ENCODE measurements at places on chromosomes 16 and 17.
A peak's percentile ranks its signal among the peaks of the same experiment; 100 is the strongest.

- DNase-seq = no peak
These were observed 1.4 kb downstream of the FMNL1 start for GRCh38 chr17:45222996-45223538.

- DNase-seq = no peak
These were observed 806.2 kb upstream of the EEF2KMT start for GRCh38 chr16:5903832-5904231.

- no peak for DNase-seq
These were observed 29.4 kb upstream of the MTSS2 start for GRCh38 chr16:70715055-70715858.

- no peak for DNase-seq
These were observed 39.9 kb downstream of the CEP95 start for GRCh38 chr17:64546716-64547115.

- no peak for DNase-seq
These were observed 1.7 kb upstream of the GJD3 start for GRCh38 chr17:40366076-40366860.

GRCh38 chr17:62724398-62725146 is 83.5 kb downstream of the MARCHF10 start:
- DNase-seq = peak; percentile 50

GRCh38 chr16:760545-761343 is at the start of gene MSLN:
TSS of gene MSLN (plus strand) at chr16:760734. CDS start at chr16:762681, 1,947 bp downstream.
- no peak for DNase-seq

- DNase-seq = no peak
These were observed 277.0 kb downstream of the IRX3 start for GRCh38 chr16:54009464-54010176.

GRCh38 chr17:69473841-69474831 is 59.6 kb downstream of the MAP2K6 start:
- DNase-seq = no peak

GRCh38 chr16:85550422-85550864 is 62.7 kb upstream of the GSE1 start:
- no peak for DNase-seq

- DNase-seq = peak; percentile 50
These were observed at the start of gene PPL for GRCh38 chr16:4936991-4937781. TSS of gene PPL (minus strand) at chr16:4937148. CDS start at chr16:4937045, 103 bp downstream.

Data from GM12892 (cell line).